ENCODE measurements at places on chromosomes 11 and 22.

- DNase-seq = no peak
These were observed 35.7 kb downstream of the CLMP start for GRCh38 chr11:123159183-123159857.

GRCh38 chr11:82680252-82680651, 53.4 kb downstream of the FAM181B start:
- DNase-seq = no peak

DNA sequence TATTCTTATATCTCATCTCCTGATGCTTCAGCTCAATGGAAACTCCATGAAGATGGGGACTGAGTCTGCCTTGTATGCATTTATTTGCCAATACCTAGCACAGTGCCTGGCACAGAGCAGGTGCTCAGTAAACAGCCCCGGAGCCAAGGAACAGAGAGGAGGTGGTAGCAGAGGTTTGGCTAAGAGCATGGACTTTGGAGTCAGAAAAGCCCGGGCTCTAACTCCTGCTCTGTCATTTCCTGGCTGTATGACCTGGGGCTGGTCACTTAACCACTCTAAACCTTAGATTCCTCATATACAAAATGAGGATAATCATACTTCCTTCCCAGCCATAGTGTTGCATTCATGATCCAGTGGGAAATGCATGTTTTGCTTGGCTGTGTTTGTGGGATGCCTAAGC, 36.6 kb downstream of the TP53I11 start:
- no peak for DNase-seq

- DNase-seq = peak; percentile 90
These were observed 281.6 kb downstream of the TBC1D22A start for GRCh38 chr22:47043835-47044721.

DNA sequence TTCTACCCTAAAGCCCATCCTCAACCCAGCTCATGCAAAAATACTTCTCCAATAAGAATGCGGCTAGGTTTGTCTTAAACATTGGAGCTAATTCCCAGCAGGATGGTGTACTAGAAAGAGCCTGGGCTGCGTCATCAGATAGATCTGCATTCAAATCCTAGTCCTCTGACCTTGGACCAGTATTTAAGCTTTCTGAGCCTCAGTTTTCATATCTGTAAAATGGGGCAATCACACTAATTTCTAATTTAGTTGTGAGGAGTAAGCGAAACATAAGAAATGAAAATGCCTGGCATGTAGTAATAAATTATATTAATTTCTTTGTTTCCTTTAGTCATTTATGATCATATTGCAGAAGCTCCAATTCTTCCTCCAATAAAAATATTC, 32.2 kb upstream of the ACCSL start:
- DNase-seq = no peak

- peak; percentile 84 for DNase-seq
These were observed 21.1 kb downstream of the RTN4R start for GRCh38 chr22:20247010-20247505.

GRCh38 chr11:120914601-120915000, 109.3 kb upstream of the TBCEL start:
- no peak for DNase-seq

DNA sequence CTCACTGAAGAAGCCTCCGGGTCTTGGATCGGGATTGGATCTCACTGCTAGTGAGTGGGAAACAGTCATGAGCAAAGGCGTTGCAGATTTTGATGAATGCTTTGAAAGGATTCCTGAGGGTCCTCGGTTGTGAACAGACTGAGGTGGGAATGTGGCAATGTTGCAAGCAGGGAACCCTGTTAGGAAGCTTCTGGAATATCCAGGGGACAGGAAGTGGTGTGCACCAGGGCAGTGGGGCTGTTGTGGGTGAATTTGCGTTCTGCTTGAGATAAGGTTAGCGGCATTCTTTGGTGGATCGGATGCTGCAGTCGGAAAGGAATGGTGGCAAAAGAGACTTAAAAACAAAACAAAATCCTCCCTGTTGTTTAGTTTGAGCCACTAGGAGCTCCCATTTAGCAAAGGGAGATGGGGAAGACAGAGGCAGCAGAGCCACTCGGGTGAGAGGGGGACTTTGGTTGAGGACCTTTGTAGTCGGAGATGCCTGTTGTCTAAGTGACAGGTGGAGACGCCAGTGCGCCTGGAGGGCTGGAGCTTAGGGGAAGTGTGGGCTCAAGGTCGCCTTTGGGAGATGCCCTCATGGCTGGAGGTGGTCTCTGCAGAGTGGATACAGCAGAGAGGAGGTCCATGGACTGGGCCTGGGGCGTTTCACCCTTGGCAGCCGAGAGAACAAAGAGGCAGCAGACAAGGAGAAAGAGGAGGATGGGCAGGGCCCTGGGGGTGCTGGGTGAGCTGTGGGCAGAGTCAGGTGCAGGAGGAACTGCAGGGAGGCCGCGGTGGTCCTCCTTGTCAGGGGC, 37.6 kb downstream of the CSF2RB start:
- no peak for DNase-seq

GRCh38 chr22:28481725-28482124, 197.9 kb downstream of the TTC28 start:
- DNase-seq = no peak

GRCh38 chr22:40602231-40602630, 34.3 kb downstream of the MRTFA start:
- DNase-seq = no peak

GRCh38 chr11:47229161-47229560, 14.4 kb downstream of the DDB2 start:
- no peak for DNase-seq

DNA sequence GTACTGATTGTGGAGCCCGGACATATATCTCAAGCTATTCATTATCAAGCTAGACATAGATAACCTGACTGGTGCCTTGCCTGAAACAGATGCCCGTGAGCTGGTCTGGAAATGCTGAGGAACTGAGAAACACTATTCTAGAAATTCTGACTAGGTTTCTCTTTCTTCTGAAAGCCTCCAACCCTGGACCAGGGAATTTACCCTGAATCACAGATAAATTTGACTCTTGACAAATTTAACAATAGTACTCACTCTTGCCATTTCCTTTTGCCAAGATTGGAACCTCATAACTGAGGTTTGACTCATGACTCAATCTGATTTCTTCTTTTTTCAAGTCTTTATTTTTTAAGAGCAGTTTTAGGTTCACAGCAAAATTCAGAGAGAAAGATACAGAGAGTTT, 189.6 kb upstream of the SYN3 start:
- no peak for DNase-seq

- no peak for DNase-seq
These were observed 6.4 kb upstream of the CCKBR start for GRCh38 chr11:6253197-6253596.

GRCh38 chr11:131303611-131304119, 66.8 kb upstream of the NTM start:
- DNase-seq = no peak

- DNase-seq = peak; percentile 76
These were observed 6.7 kb upstream of the BRSK2 start for GRCh38 chr11:1382831-1383607.

GRCh38 chr11:130071211-130071712, 1.6 kb downstream of the APLP2 start:
- no peak for DNase-seq

- DNase-seq = no peak
These were observed 32.6 kb downstream of the KREMEN1 start for GRCh38 chr22:29105468-29105867.

GRCh38 chr22:23184764-23185113, 4.4 kb downstream of the BCR start:
- no peak for DNase-seq

DNA sequence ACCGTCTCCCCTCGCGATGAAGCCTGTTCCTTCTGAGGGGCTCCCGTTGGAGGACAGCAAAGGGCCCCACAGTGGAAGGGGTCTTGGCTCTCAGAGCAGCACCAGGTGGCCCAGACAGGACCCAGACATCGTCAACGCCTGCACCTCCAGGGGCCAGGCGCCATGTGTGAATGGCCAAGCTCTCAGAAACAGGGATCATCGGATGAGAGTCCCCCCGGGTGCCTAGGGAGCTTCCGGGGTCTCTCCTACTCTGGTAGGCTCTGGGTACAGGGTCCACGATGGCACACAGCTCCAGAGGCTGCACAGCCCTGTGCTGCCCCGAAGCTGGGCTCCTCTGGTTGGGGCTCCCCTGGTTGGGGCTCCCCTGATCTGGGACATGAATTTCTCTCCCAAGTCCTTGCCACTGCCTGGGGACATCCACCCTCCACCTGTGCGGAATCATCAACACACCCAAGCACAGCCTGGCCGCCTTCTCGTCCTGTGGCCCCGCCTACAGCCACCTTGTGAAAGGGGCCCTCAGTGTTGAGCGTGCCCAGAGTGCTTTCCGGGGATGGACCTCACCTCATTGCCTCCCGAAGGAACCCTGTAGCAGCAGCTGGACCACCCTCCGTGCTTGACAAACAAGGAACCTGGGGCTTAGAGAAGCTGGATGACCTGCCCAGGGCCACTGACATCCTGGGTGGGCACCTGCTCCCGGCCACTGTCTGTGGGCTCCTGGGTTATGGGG, 929.0 kb downstream of the BRD1 start:
- DNase-seq = no peak

DNA sequence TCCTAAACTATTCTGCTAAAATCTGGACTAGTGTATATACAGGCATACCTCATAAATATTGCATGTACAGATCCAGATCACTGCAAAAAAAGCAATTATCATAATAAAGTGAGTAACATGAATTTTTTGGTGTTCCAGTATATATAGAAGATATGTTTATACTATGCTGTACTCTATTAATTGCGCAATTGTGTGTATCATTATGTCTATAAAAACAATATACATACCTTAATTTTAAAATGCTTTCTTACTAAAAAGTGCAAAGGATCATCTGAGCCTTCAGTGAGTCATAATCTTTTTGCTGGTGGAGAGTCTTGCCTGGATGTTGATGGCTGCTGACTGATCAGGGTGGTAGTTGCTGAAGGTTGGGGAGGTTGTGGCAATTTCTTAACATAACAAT, 35.4 kb upstream of the CEP295 start:
- DNase-seq = no peak

DNA sequence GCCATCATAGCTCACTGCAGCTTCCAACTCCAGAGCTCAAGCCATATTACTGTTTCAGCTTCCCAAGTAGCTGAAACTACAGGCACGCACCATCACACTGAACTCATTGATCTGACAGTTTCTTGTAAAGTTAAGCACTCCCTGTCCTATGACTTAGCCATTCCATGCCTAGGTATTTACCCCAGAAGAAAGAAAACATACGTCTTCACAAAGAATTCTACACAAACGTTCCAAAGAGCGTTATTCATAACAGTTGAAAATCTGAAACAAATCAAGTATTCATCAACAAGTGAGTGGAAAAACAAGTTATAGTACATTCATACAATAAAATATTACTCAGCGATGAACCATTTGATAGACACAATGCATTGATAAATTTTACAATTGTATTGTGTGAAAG, 7.8 kb upstream of the NLRP10 start:
- no peak for DNase-seq

DNA sequence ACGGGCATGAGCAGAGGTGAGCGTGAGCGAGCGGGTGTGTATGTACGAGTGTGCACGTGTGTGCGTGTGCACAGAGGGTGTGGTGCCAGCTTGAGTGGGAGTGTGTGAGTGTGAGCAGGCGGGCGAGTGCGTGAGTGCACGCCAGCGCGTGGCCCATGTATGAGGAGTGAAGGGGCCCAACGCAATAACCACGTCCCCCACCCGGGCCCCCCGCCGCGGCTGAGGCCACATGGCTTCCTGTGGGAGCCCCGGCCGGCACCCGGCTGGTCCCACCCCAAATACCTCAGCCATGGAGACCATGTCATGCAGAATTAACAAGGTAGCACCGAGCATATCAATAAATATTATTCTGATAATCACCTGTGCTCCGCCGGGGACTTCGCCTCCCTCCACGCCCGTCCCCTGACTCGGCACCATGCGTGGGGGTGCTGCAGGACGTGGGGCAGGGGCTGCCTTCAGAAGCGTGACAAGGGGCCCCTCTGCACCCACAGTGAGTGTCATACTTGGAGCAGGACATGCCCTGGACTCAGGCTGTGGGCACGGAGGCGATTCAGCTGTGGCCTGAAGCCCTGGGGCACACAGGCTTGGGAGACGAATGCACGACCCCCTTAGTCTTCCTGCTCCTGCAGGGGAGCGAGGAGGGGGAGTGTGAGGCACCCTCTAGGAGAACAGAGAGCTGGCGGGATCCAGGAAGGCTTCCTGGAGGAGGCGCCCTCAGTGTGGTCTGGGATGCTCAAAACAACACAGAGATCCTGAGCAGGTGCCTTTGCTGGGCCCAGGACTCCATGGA, 5.6 kb upstream of the TRABD start:
- DNase-seq = no peak

GRCh38 chr11:19410032-19410431, 169.3 kb upstream of the E2F8 start:
- DNase-seq = no peak

- no peak for DNase-seq
These were observed 511 bp downstream of the RAC2 start for GRCh38 chr22:37243402-37244113.

GRCh38 chr11:117706322-117706814, 90.6 kb downstream of the DSCAML1 start:
- DNase-seq = no peak

GRCh38 chr22:38312261-38312800, 4.9 kb downstream of the CSNK1E start:
- no peak for DNase-seq

- no peak for DNase-seq
These were observed 22.3 kb downstream of the KCNQ1 start for GRCh38 chr11:2466869-2467694.

DNA sequence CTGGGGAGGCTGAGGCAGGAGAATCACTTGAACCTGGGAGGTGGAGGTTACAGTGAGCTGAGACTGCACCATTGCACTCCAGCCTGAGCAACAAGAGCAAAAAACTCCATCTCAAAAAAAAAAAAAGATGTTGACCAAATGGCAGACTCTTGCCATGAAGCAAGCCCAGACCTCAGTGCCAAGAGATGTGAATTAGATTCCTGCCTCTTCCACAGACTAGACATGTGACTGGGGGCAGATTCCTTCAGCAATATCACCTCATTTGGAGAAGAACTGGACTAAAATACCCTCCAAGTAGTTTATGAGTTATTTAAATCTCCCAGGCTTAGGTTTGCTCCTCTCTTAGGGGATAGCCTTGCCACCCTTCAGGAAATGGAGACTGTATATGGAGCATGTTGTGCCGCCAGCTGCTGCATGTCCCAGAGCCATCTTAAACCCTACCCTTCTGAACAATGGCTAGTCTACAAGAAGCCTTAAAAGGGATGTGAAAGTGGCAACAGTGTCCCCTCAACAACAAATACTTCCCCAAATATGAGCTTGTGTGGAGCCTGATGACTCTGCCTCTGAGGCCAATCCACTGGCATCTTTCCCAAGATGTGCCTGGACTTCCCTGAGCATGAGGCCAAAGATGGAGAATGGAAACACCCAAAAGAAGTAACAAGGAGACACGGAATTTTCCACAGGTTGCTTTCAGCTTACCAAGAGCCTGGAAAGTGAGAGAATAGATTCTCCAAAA, 763 bp upstream of the MS4A7 start:
- DNase-seq = no peak
